NCI-H1092 (cell line): ENCODE measurements at places on chromosomes 3 and 15.

GRCh38 chr15:51768018-51768417, 16.6 kb downstream of the TMOD2 start:
- no peak for DNase-seq

DNA sequence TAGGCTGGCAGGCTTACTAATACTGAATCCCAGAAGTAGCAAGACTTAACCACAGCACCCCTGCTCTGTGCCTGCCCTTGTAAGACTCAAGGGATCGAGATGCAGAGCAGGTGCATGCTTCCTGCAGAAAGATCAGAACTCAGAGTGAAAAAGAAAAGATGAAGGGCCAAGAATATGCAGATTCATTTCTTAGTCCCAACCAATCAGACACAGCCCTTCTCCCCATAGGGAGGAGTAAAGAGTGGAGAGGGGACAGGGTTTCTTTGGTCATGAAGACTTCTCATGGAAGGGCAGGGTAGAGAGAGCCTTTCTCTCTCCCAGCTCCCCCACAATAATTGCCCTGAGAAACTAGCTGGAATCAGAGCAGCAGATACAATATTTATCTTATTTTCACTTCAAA, 105.6 kb upstream of the MB21D2 start:
- DNase-seq: no peak

DNA sequence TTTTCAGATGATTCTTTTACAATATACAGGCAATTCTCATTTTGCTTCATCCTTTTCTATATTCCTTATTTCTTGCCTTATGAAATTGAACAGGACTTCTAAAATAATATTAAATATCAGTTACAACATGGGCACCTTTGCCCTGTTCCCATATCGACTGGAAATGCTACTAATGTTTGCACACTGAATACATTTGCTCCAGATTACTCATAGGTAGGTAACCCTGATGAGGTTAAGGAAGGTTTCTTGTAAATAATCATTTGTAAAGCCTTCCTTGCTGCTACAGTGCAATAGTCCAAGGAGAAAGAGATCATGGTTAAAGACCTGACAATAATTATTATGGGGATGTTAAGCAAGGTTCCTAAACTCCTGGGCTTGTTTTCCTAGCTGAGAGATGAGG, 175.5 kb downstream of the ADAMTS17 start:
- no peak for DNase-seq

DNA sequence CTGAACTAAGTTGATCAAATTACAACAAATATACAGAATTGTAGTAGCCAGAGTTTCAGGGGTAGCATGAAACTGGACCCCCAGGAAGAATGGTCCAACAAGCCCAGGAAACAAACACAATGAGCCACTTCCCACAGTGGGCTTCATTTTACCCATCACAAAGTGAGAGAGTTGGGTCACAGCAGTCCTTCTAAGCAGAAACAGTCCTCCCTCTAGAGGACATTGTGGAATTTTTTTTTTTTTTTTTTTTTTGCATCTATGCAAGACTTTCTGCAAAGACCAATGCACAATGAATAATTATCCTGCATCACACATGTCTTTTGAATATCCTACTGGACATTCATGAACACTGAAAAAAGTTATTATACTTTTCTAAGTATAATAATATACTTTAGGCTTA, 73.8 kb upstream of the ATP13A5 start:
- peak; percentile 3 for DNase-seq

GRCh38 chr3:29914861-29915524, 634.1 kb downstream of the RBMS3 start:
- DNase-seq: no peak

- no peak for DNase-seq
Observed at GRCh38 chr3:12301513-12301912, 12.6 kb downstream of the PPARG start.

DNA sequence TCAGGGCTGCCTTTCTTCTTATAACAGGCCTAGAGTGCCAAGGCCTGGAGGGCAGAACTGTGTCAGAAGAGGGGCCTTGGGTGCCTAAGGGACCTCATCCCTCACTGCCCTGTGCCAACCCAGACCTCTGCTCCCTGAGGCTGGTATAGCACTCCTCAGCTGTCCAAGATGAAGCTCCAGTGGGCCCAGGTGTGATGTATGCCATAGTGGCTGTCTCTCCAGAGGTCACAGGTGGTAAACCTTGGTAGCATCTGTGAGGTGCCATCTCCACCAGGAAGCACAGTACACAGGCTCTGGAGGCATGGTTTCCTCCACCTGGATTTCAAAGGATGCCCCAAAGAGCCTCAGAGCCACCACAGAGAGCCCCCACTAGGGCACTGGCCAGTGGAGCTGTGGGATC, 12.3 kb upstream of the KLHL40 start:
- no peak for DNase-seq

GRCh38 chr3:71562938-71563337, 20.6 kb downstream of the FOXP1 start:
- DNase-seq: no peak

GRCh38 chr3:148466143-148466542, 231.6 kb upstream of the AGTR1 start:
- DNase-seq: no peak

GRCh38 chr15:78327466-78327865, 12.7 kb upstream of the CRABP1 start:
- no peak for DNase-seq

DNA sequence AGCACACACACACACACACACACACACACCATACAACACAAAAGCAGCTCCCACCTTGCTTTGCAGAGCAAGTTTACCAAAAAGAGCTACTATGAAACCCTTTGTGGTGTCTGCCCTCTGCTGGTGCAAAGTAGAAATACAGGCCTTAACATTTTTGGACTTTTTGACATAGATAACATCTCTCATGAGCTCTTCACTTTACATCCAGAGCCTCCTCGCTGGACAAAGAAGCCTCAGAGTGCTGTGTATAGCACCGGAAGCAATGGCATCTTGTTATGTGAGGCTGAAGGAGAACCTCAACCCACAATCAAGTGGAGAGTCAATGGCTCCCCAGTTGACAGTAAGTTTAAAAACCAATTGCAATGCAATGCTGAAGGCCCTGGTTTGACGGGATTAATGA, 157.9 kb downstream of the CHL1 start:
- peak; percentile 39 for DNase-seq

- no peak for DNase-seq
Observed at GRCh38 chr3:133570937-133571320, 2.6 kb upstream of the CDV3 start.

DNA sequence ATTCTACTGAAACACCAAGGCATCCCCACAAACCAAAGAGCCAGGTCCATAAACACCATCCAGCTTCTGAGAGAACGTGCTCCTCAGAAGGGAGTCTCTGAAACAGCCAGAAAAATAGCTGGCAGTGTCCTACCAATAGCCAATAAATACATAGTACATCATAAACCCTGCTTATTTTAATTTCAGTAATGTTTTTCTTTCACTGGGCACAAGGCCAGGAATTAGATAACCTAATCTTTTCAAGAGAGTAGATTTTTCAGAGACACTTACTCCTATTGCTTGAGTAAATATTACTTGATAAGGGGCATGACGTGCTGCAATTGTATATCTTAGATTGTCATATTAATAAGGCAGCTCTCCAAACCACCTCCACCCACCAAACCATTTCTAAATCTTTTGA, 22.7 kb downstream of the GADL1 start:
- no peak for DNase-seq

- DNase-seq: no peak
Observed at GRCh38 chr15:34804776-34805175, 9.4 kb upstream of the ACTC1 start.

DNA sequence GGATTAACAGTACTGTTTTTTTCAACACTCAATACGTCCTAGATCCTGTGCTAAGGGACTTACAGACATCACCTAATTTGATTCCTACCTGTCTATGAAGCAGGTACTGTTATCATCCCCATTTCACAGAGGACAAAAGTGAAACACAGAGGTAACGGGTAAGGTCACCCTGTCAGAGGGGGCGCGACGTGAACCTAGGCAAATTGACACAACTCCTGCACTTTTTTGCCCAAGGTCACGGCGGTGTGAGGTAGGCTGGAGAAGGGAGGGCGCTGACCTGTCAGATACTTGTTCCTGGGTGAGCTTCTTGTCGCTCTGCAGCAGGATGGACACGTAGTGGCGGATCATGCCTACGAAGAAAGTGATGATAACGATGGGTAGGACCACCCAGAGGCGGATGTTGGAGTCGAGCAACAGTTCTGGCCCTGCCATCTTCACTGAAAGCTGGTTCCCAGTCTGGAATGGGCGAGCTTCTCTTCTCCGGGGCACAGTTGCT, 363 bp downstream of the EMC3 start:
- no peak for DNase-seq

- DNase-seq: no peak
Observed at GRCh38 chr3:140148824-140149390, 213.9 kb downstream of the CLSTN2 start.

DNA sequence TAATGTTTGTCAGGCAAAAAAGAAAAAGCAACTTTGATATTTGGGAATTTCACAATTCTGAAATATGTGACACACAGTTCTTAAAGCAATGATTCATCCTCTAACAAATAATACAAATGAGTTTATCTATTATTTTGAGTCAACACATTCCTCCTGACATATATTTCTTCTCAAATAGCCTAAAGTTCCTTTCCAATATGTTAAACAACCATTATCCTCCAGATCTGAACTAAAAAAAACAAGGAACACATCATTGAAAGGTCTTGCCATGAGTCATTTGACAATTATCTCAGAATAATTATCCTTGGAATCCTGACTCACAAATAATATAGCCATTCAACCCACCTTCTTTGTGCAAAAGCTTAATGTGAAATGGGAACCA, 208.7 kb upstream of the CDIN1 start:
- DNase-seq: no peak

GRCh38 chr3:9397332-9397905, at the start of gene SETD5:
Gene SETD5, plus strand, starts transcription at chr3:9397615. Its CDS starts 31,324 bp downstream, at chr3:9428939.
- peak; percentile 87 for DNase-seq

GRCh38 chr15:93068581-93069199, 20.3 kb downstream of the RGMA start:
- no peak for DNase-seq

- no peak for DNase-seq
Observed at GRCh38 chr15:64997745-64998375, 8.1 kb upstream of the SPG21 start.

DNA sequence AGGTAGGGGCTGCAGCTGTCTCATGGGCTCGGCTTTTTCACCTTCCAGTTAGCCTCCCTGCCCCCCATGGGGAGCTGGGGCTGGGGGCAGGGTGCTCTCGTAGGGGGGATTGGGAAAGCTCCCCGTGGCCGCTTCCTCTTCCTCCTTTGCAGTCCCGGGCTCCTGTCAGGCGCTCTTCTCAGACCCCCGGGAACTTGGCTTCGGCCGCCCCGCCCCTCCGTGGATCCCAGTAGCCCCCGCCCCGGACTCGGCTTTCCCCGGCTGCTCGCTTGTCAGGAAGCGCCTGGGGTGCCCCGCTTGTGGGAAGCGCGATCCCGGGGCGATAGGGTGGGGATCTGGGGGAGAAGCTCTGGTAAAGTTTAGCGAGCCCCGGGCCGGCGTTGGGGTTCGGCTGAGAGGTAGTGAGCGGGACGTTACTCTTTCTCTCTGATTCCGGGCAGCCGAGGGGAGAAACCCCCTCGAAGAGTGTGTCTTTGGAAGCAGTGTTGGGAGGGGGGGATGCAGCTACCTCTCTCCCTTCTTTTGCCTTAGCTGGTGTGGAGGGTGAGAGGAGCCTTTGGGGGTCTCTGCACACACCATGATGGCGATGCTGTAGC, 611 bp downstream of the PIAS1 start:
- DNase-seq: no peak

DNA sequence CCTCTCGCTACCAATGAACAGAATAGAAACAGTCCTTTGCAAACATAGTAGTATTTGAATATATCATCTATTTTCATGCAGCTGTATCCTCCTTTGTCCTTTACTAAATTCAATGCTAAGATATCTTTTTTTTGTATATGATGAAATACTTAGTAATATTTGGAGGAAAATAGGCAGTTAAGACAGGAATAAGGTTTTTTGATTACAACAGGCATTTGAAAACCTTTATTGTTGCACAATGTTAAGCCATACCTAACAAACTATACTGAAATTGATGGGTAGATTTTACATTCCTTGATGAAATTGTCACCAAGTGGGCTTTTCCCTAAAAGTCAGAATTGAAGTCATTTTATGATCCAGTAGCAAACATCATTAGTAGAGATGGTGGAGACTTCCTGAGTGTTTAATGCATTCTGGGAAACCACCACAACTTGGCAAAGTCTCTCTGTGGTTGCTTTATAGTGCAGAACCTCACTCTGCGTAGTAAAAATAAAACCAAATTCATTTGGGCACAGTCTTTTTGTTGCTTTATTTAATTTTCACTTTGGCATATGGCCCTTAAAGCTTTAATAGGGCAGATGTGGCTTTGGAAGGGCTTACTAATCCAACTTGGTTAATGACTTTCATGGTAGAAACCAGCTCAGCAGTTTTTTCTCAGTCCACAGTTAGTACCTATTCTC, 216.0 kb downstream of the DIPK2A start:
- DNase-seq: no peak

- DNase-seq: no peak
Observed at GRCh38 chr3:56864918-56865524, 63.3 kb upstream of the ARHGEF3 start.

DNA sequence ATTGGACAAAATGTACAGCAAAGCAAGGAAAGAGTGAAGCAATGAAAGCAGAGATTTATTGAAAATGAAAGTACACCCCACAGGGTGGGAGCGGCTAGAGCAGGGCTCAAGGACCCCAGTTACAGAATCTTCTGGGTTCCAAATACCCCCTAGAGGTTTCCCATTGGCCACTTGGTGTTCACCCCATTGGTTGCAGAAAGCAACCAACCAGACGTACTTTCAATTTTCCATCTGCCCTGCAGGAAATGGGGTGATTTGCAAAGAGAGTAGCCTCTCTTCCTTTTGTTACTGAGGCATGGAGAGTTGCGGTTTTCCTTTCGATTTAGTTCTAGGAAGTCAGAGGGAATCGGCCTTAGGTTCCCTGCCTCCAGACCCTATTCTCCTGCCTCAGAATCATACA, 2.4 kb downstream of the PML start:
- DNase-seq: no peak

- no peak for DNase-seq
Observed at GRCh38 chr15:80780416-80781221, 1.4 kb downstream of the CEMIP start.

- no peak for DNase-seq
Observed at GRCh38 chr3:16337856-16338540, 73.0 kb downstream of the OXNAD1 start.

- no peak for DNase-seq
Observed at GRCh38 chr3:46299608-46300460, 54.1 kb upstream of the CCR2 start.

DNA sequence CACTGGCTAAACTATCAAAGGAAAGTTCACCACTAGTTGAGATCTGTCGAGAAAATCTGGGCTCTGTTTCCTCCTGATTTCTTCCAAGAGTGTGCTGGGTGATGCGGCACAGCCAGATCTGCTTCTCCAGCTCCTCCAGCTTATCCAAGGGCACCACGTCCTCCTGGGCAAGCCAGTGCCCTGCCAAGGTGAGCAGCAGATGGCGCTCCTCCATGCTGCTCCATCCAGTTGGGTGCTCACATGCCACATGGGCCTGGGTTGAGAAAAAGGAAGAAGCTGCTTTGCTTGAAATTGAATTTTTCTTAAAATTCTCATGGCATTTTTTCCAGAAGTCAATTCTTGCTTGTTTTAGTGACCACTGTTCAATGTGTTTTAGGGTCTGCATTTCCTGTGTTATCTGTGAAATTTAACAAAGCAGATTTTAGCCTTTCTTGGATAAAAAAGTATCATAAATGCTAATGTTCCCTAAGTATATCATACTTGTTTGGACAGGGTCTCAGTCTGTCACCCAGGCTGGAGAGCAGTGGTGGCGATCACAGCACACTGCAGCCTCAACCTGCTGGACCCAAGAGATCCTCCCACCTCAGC, 47.3 kb downstream of the EIF3J start:
- DNase-seq: no peak

- DNase-seq: no peak
Observed at GRCh38 chr15:100311833-100312476, 29.8 kb downstream of the ADAMTS17 start.
